ENCODE measurements at places on chromosomes 16 and 17. TPM values are rescaled to one million over a fixed set of nuclear protein-coding genes. Genes with fewer than 3 reads are reported as not detected.

The FOXF1 gene
- not detected for polyA plus RNA-seq

The PTGES3L gene
- 0.87 TPM for polyA plus RNA-seq

DNA sequence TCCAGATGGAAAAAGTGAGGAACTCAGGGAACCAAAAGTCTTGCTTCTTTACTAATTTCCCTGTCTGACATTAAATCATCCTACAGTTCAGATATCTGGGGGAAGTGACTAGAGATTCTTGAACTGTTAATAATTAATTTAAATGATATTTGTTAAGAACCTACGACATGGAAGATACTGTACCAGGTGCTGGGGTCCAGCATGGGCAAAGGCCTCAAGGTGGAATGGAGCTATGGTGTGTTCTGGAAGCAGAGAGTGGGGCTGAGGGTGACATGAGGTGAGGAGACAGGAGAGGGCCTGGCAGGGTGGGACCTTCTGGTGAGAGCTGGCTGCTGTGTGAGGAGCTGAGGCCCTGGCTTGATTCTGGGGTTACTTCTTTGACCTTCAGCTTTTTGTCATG lies 6.0 kb upstream of the CCL2 start:
- DNase-seq: no peak

- DNase-seq: no peak
Measured at GRCh38 chr16:25063865-25064264, 47.7 kb upstream of the LCMT1 start.

DNA sequence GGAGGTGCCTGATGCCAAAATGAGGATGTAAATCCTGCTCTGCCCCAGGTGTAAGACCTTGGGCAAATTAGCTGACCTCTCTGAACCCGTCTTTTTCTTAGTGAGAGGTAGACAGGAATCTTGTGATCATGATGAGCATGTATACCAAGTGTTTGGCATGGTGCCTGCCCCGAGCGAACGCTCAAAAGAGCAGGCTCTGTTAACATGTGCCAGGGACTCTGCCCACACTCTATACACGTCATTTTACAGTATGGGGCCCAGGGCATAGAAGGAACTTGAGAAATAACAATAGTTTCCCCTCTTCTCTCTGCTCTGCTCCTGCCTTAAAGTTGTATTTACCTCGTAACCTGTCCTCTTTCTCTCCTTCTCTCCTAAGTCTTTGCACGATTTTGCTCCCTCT lies 9.3 kb upstream of the MAF start:
- DNase-seq: no peak

DNA sequence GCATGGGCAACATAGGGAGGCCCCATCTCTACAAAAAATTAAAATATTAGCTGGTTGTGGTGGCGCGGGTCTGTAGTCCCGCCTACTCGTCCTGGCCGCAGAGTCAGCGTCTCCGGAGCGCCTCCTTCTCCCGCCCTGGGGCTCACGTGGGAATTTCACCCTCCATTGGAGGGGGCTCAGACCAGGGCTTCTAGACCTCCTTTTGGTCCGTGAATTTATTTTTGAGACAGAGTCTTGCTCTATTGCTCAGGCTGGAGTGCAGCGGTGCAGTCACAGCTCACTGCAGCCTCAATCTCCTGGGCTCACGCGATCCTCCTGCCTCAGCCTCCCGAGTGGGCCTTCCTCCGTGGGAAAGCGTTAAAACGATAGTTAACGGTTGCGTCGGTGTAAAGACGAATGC lies 394 bp upstream of the NME4 start:
- DNase-seq: no peak

Measured in left renal cortex interstitium (tissue), 4 donors.